CD4-positive, alpha-beta memory T cell (primary cell): ENCODE measurements at places on chromosomes 7 and 10.

- H3K36me3 ChIP-seq: no peaks in the 10 kb centered on the region
- no peak for DNase-seq
- H3K4me1 ChIP-seq: peaks cover 15% of the 10 kb centered on the region
- no peak overlapping the region for H3K27ac ChIP-seq
Observed at GRCh38 chr10:96719850-96720421, 378 bp downstream of the PIK3AP1 start.

DNA sequence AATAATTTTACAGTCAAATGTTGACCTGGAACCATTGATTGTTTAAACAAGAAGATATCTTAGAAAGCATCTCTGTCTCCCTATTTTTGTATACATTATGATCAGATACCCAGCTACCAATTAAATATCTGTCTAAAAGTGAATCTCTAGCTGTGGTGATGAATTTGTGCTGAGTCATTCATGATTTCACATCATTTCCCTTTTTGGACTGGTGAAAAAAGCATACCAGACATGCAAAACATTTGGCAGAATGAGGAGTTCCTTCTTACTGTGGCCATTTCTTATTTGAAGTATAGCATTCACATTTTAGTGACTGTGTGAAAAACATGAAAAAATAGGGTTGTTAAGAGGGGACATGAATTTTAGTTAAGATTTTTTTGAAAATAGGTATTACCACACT, 98.0 kb upstream of the GATA3 start:
- no peaks in the 10 kb centered on the region for H3K27me3 ChIP-seq
- H3K27ac ChIP-seq: no peak overlapping the region
- no peaks in the 10 kb centered on the region for H3K4me1 ChIP-seq
- no peak overlapping the region for H3K4me3 ChIP-seq
- no peaks in the 10 kb centered on the region for H3K36me3 ChIP-seq

DNA sequence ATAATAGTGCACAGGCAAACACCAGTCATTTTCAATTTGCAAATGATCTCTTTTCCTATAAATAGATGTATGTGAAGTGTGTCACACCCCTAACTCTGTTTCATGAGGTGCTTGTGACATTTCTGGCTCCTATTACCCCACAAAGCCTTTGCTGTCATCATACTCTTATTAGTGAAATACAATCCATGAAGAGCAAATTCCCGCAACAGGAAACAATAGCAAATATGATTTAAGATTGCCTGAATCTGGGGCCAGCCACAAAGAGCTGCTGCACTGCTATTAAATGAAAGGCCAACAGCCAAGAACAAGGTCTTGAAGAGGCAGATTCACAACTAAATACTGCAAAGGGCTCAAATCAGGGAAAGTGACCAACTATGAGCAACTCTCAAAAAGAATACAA, 96.3 kb upstream of the CAV2 start:
- no peak overlapping the region for H3K4me3 ChIP-seq
- H3K36me3 ChIP-seq: no peaks in the 10 kb centered on the region
- H3K27ac ChIP-seq: no peak overlapping the region
- H3K27me3 ChIP-seq: no peaks in the 10 kb centered on the region
- DNase-seq: no peak
- H3K4me1 ChIP-seq: no peaks in the 10 kb centered on the region

- peaks cover 23% of the 10 kb centered on the region for H3K4me1 ChIP-seq
- no peak overlapping the region for H3K27ac ChIP-seq
- peak overlapping the region; percentile 55 for H3K4me3 ChIP-seq
- peaks cover 10% of the 10 kb centered on the region for H3K27me3 ChIP-seq
- peak; percentile 30 for DNase-seq
- no peaks in the 10 kb centered on the region for H3K36me3 ChIP-seq
Observed at GRCh38 chr10:96513305-96513697, 425 bp downstream of the TLL2 start.

GRCh38 chr10:96667401-96667800, 52.9 kb downstream of the PIK3AP1 start:
- H3K27me3 ChIP-seq: no peaks in the 10 kb centered on the region
- no peaks in the 10 kb centered on the region for H3K4me1 ChIP-seq
- H3K4me3 ChIP-seq: no peak overlapping the region

- DNase-seq: no peak
- no peak overlapping the region for H3K4me3 ChIP-seq
- H3K27me3 ChIP-seq: no peaks in the 10 kb centered on the region
- no peaks in the 10 kb centered on the region for H3K4me1 ChIP-seq
Observed at GRCh38 chr10:71527135-71527534, 130.4 kb downstream of the CDH23 start.

DNA sequence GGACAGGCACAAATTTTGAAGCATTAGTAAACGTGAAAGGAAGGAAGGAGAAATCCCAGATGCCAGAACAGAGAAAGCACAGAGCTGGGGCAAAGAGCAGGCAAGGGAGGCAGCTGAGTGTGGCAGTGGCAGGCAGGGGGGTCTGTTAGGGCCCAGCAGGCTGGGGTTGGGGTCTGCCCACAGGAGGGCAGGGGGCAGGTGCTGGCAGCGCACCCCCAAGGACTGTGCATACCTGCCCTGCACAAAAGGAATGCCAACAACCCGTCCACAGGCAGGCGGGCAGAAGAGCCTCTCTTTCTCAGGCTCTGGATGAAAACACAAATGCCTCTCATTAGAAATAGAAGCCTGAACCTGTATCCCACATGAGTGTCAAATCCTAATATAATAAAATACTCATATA, 552.3 kb downstream of the PTPRN2 start:
- H3K27me3 ChIP-seq: no peaks in the 10 kb centered on the region
- H3K4me3 ChIP-seq: no peak overlapping the region
- H3K4me1 ChIP-seq: no peaks in the 10 kb centered on the region
- no peaks in the 10 kb centered on the region for H3K36me3 ChIP-seq

DNA sequence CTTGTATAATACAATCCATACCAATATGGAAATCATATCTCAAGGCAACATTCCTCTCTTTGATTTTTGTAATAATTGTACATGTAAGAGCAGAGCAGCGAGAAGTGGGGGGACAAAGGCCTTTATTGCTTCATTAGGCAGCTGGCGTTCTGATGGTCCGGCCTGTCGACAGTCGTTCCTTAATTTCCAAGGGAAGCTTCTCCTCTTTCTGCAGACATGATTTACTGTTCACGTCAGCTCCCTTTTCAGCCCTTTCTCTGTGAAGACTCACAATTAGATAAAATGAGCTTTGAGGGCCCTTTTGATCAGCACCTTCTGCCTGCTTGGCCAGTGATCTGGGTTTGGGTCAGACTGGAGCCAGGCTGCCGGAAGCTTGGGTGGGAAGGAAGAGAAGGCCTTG, 65.6 kb upstream of the CTBP2 start:
- no peaks in the 10 kb centered on the region for H3K27me3 ChIP-seq
- H3K27ac ChIP-seq: no peak overlapping the region
- no peak overlapping the region for H3K4me3 ChIP-seq
- no peaks in the 10 kb centered on the region for H3K4me1 ChIP-seq
- no peak for DNase-seq

GRCh38 chr10:98956576-98957260, 278.9 kb downstream of the HPSE2 start:
- DNase-seq: no peak
- H3K27me3 ChIP-seq: no peaks in the 10 kb centered on the region
- no peaks in the 10 kb centered on the region for H3K36me3 ChIP-seq
- H3K4me3 ChIP-seq: no peak overlapping the region
- H3K4me1 ChIP-seq: no peaks in the 10 kb centered on the region
- no peak overlapping the region for H3K27ac ChIP-seq

DNA sequence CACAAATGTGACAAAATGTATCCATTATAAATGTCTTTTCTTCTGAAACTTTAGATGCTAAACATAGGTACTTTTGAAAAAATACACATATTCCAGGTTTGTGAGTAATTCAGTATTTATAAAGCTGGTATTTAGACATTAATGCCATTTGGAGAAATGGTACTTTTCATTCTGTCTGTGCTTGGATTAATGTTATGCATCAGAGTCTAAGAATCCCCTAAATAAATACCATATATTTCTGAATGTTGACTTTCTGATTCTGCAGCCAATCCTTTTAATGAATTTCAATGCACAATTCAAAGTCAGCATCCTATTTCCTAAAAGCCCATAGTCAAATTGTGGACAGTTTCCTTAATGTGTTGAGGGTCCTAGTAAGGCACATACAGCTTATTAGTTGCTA, 145.0 kb downstream of the DKK1 start:
- no peak overlapping the region for H3K4me3 ChIP-seq
- no peak for DNase-seq
- no peak overlapping the region for H3K27ac ChIP-seq
- no peaks in the 10 kb centered on the region for H3K36me3 ChIP-seq

DNA sequence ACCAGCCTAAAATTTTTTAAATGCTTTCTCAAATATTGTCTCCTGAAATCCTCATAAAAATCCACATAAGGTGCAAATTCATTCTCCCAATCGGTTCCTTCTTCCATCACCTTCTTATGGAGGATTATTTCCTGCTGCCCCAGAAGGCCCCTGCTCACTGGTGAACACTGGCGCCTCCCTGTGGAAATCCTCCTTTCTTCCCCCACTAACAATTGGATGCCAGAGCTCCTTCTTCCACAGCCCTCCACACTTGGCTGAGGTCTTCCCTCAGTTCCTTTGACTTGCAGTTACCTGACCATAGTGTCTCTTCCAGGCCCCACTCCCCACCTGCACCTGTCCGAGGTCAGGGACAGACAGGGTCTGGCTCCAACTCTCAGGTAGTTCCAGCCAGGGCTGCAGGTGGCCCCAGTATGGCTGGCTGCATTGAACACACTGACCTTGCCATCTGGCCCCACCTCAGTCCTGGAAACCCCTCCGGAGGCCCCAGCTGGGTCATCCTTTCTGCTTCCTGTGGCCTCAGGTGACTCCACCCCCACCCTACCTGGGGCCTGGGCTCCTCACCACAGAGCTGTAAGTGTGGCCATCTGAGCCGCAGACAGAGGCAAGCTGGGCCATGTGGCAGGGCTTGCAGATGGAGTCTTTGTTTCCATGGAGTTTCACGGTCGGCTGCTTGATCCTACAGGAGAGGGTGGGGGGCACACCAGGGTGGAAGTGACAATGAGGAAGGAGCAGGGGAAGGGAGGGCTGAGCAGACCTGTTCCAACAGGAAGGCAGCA, 18.4 kb downstream of the SPOCK2 start:
- peaks cover 37% of the 10 kb centered on the region for H3K4me1 ChIP-seq
- no peaks in the 10 kb centered on the region for H3K27me3 ChIP-seq
- no peak overlapping the region for H3K27ac ChIP-seq
- peaks cover 99% of the 10 kb centered on the region for H3K36me3 ChIP-seq
- DNase-seq: no peak
- H3K4me3 ChIP-seq: no peak overlapping the region

GRCh38 chr7:116583653-116584052, 58.8 kb downstream of the CAV1 start:
- H3K27ac ChIP-seq: no peak overlapping the region
- no peak overlapping the region for H3K4me3 ChIP-seq
- DNase-seq: no peak
- H3K36me3 ChIP-seq: no peaks in the 10 kb centered on the region

- H3K36me3 ChIP-seq: no peaks in the 10 kb centered on the region
- DNase-seq: no peak
- H3K4me1 ChIP-seq: peaks cover 15% of the 10 kb centered on the region
- H3K4me3 ChIP-seq: no peak overlapping the region
Observed at GRCh38 chr10:114027951-114028350, 15.7 kb upstream of the ADRB1 start.

GRCh38 chr7:105585850-105586500, 4.7 kb upstream of the EFCAB10 start:
- DNase-seq: no peak
- no peak overlapping the region for H3K27ac ChIP-seq
- H3K27me3 ChIP-seq: no peaks in the 10 kb centered on the region
- H3K4me3 ChIP-seq: no peak overlapping the region

DNA sequence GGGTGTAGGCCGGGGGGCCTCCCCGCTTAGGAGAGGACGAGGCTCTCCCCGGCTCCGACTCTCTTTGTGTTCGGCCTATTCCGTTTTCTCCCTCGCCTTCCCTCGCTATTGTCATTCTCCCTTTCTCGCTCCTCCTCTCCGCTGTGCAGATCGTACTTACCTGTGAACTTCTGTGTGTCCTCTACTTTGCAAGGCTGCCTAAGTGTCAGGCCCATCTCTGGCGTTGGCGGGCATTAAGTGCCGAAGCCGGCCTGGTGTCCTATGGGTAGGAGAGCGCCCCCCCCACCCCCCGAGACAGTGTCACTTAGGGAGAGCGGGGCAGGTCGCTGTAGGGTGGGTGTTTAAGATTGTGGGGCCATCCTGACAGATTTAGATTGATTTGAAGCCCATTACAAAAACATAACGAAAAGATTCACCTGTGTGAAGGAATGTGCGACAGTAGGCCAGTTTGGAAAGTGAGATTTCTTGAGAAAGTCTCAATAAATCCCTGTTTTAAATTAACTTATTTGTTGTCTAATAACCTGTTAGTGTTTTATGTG, 579 bp downstream of the RBM33 start:
- peak overlapping the region; percentile 94 for H3K27ac ChIP-seq
- H3K27me3 ChIP-seq: no peaks in the 10 kb centered on the region
- peak overlapping the region; percentile 45 for H3K4me3 ChIP-seq
- H3K4me1 ChIP-seq: peaks cover 46% of the 10 kb centered on the region
- no peaks in the 10 kb centered on the region for H3K36me3 ChIP-seq
- no peak for DNase-seq

GRCh38 chr10:113053881-113054280, 103.8 kb downstream of the TCF7L2 start:
- no peaks in the 10 kb centered on the region for H3K36me3 ChIP-seq
- H3K4me1 ChIP-seq: peaks cover 20% of the 10 kb centered on the region
- H3K27ac ChIP-seq: no peak overlapping the region
- no peak for DNase-seq
- H3K27me3 ChIP-seq: no peaks in the 10 kb centered on the region
- no peak overlapping the region for H3K4me3 ChIP-seq

DNA sequence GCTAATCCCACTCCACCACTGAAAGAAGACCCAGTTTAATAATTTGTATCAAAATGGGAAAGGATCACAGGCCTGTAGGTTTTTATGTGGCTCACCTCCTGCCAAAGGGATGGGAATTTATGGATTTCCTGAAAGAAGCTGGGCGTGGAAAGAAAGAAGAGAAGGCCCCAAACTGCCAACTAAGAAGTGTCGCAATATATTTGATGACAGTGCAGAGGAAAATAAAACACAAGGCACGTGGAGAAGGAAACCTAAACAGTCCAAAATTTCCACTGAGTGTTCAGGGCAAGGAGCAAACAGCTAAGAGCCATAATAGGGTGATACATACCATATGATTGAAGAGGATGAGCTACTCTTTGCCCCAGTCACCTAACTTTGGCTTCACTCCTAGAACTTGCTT, 667.2 kb downstream of the GATA3 start:
- H3K27me3 ChIP-seq: no peaks in the 10 kb centered on the region
- H3K4me3 ChIP-seq: no peak overlapping the region
- H3K36me3 ChIP-seq: no peaks in the 10 kb centered on the region
- H3K27ac ChIP-seq: no peak overlapping the region

DNA sequence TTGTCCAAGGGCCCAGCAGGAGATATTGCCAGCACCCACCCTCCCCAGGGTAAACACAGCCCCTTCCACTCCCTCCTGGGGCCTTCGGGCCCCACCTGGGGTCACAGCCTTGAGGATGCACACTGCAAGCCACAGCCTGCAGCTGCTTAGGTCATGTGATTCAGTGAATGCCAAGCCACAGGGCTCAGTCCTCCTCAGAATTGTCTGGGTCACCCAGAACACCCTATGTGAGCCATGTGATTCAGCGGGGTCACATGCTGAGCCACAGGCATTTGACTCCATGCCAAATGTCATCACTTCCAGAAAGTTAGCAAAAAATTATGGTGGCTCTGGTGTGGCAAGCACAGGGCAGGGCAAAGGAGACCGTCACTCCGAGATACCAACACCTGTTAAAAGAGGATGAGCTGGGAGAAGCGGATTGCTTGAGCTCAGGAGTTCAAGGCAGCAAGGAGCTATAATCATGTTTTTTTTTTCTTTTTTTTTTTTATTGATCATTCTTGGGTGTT, 17.2 kb upstream of the PSAP start:
- H3K4me3 ChIP-seq: no peak overlapping the region
- H3K27me3 ChIP-seq: no peaks in the 10 kb centered on the region
- no peaks in the 10 kb centered on the region for H3K4me1 ChIP-seq
- no peak overlapping the region for H3K27ac ChIP-seq
- no peaks in the 10 kb centered on the region for H3K36me3 ChIP-seq
